ENCODE measurements at places on chromosomes 5 and 9. TPM values are rescaled to one million over a fixed set of nuclear protein-coding genes. Genes with fewer than 3 reads are reported as not detected.
A peak's percentile ranks its signal among the peaks of the same experiment; 100 is the strongest.

The POC5 gene
- total RNA-seq = 2.1 TPM

The PLEKHG4B gene
- total RNA-seq = not detected

The FBN2 gene
- total RNA-seq = 10.0 TPM

The FGD3 gene
- 3.2 TPM for total RNA-seq

The DOLPP1 gene
- total RNA-seq = 5.2 TPM

- DNase-seq = peak; percentile 30
Observed at GRCh38 chr9:108645520-108645919, 210.3 kb downstream of the ACTL7B start.

- no peak for DNase-seq
Observed at GRCh38 chr5:102931085-102931725, 176.1 kb downstream of the PAM start.

DNA sequence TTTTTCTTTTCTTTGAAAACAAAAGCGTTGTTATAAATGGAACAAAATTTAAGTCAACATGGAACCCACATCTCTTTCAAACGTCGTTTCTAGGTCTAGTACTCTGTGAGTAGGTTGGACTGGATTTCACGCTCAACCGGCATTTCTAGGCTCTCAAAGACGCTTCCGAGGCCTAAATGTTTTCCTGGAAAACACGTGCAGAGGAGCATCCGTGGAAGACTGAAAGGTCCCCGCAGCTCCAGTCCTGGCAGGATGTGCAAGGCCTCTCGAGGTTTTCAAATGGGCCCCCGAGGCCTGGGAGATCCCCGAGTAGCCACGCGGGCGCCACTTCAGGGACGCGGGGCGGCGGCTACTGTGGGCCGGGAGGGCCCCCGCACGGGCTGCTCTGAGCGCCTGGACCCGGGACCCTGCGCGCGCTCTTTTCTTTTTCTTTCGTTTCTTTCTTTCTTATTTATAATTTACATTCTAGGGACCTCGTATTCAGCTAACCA lies 4.2 kb upstream of the IRX2 start:
- no peak for DNase-seq

DNA sequence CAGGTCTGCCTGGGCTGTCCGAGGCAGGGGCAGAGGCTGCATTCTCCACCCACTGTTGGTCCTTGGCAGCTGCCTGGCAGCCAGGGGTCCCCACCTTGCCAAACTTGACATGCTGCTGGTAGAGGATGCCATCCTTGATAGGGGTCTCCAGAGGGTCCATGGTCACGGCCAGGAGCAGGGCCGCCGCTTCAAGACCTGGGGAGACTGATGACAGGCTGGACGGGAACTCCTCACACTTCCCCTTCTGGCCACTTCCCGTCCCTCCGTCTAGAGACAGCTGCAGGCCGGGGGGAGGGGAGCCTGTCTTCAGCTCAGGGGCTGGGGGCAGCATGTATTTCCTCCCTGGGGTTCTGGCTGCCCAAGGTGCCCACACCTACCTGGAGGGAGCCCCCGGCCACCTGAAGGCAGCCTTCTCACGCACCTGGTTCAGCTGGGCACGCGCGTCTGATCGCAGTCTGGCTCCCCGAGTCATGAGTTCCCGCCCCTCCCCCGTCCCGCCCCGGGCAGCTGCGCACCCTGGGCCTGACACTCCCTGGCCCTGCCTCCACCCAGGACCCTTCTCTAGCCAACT lies at the start of gene DOK3:
TSS of gene DOK3 (minus strand) at position 446 of the 571 bp plus-strand sequence. CDS start at position 160, 286 bp downstream.
- peak; percentile 71 for DNase-seq

- peak; percentile 88 for DNase-seq
Observed at GRCh38 chr5:38466424-38467189, 89.8 kb downstream of the LIFR start.

DNA sequence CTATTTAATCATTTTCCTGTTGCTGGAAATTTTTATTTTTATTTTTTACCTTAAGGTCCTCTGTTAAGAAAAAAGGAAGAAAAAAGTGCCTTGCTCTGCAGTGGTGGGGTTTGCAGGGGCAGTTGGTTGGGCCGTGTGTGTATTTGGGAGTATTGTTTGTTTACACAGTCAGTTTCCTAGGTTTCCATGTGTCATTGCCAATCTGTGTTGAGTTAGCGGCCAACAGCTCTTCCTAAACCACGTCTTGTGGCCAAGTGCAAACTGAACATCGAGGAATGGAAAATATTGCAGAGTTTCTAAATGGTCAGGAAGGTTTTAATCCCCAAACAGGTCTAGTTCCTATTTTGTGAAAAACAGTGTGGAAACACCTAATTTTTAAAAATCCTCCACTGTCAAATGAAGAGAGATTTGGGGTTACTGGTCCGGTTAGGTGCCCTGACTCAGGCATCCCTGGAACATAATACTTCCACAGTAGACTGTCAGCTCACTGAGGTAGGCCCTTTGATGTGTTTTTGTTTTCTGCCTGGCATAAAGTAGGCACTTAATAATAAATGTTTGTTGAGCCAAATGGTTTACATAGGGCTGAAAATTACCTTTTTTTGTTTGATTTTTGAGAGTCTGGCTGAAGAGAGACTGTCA lies 37.0 kb downstream of the MAMDC2 start:
- DNase-seq = peak; percentile 47

GRCh38 chr5:42285230-42285629 lies 138.0 kb upstream of the GHR start:
- no peak for DNase-seq

GRCh38 chr9:14640294-14640693 lies 52.9 kb downstream of the ZDHHC21 start:
- no peak for DNase-seq

DNA sequence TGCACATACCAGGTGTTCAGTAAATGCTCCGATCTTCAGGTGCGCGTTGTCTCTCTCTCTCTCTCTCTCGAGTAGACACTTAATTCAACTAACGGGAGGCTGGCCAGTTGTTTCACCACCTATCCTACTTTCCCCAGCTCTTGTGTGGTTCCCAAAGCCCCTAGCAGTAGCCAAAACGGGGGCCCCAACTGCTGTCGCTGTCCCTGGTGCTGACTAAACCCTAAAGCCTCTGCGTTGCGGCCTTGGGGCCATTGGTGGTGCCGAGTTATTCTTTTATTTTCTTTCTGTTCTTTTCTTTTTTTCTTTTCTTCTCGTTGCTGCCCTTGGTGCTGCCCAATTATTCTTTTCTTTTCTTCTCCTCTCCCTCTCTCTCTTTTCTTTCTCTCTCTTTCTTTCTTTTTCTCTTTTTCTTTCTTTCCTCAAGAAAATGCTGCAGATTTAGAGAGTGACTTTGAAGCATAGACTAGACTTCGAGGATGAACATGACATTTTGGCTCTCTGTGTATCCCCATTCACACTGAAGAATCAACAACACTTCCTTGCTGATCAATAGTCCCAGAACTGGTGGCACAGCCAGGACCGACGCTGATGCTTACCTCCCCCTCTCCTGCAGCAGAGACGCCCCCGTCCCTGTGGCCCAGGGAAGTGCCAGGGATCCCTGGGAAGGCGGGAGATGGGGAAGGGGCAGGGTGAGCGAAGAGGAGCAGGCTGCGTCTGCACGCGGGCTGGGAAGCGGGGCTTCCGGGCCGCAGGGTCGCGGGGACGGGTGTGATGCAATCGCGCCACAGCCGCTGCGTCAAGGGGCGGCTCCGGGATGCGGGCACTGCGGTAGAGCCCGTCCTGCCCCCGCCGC lies at the start of gene FBLL1:
TSS of gene FBLL1 (plus strand) at position 785 of the 853 bp plus-strand sequence. CDS start 200 bp downstream, outside the sequence.
- DNase-seq = peak; percentile 37

Data from left ventricle myocardium superior (tissue), 1 donor.